CD14-positive monocyte (primary cell): ENCODE measurements at places on chromosomes 6 and 20. TPM values are rescaled to one million over a fixed set of nuclear protein-coding genes. Genes with fewer than 3 reads are reported as not detected.

ATP6V1G2 gene
- not detected for polyA plus RNA-seq

ZC2HC1B gene
- polyA plus RNA-seq: not detected

IL20RA gene
- not detected for polyA plus RNA-seq

NINL gene
- not detected for polyA plus RNA-seq

DNA sequence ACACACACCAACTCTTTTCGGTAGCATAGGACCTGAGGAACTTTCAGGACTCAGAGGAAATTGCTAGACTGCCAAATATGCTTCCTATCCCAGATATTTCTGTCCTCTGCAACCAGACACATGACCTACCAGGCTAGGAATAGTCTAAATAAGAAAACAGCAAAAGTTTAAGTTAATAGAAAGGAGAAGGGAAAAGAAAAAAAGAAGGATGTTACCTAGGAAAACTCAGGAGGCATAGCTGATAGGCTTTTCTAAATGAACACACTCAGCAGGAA is 74.6 kb downstream of the MAP3K5 start:
- H3K36me3 ChIP-seq: peaks cover 11% of the 10 kb centered on the region
- DNase-seq: no peak
- H3K27ac ChIP-seq: no peak overlapping the region
- H3K4me1 ChIP-seq: peaks cover 44% of the 10 kb centered on the region
- no peaks in the 10 kb centered on the region for H3K27me3 ChIP-seq

GRCh38 chr6:4920914-4921410 is 82.9 kb downstream of the RPP40 start:
- peaks cover 2% of the 10 kb centered on the region for H3K36me3 ChIP-seq
- no peaks in the 10 kb centered on the region for H3K27me3 ChIP-seq
- no peaks in the 10 kb centered on the region for H3K4me1 ChIP-seq
- H3K4me3 ChIP-seq: no peak overlapping the region
- no peak overlapping the region for H3K27ac ChIP-seq

GRCh38 chr20:16062661-16063581 is 510.3 kb downstream of the KIF16B start:
- no peak for DNase-seq
- no peak overlapping the region for H3K4me3 ChIP-seq
- no peak overlapping the region for H3K27ac ChIP-seq
- H3K4me1 ChIP-seq: no peaks in the 10 kb centered on the region

DNA sequence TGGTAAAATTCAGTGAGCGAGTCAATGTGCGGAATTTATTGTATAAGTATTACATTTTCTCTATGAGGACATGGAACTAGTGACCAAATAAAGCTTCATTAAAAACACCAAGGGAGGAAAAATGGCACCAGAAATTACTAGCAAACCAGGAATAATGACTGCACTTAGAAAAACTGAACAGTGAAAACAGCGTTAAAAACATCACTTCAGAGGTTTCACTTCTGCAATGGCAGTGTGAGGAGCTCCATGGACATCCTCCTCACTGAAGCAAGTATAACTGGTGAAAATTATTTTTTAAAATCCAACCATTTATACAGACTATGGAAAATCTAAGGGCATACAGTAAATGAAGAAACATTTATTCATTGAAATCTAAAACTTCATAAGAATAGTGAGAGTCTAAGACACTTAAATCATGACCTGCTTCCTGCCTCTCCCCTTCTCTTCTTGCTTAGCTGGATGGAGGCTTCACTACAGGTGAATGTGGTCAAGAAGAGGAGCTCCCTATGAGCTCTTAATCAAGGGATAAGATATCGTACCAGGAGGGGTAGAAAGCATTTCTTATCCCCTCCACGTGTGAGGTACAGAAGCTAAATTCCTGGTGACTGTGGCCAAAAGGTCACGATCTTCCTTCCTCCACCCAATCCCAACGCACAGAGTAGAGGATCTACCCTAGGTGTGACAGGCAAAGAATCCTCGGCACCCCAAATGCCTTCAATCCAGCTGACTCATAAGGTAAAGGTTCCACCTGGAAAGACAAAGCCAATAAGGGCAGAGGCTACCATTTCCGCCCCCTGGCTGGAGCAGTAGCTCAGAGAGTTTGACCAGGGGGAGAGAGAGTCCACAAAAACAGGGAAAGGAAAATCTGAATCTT is 12.3 kb upstream of the ASF1A start:
- no peaks in the 10 kb centered on the region for H3K27me3 ChIP-seq
- no peak overlapping the region for H3K4me3 ChIP-seq
- DNase-seq: no peak
- no peak overlapping the region for H3K27ac ChIP-seq

- DNase-seq: no peak
- no peak overlapping the region for H3K4me3 ChIP-seq
- no peaks in the 10 kb centered on the region for H3K36me3 ChIP-seq
- H3K27ac ChIP-seq: no peak overlapping the region
Measured at GRCh38 chr6:54719633-54720032, 126.9 kb upstream of the FAM83B start.

DNA sequence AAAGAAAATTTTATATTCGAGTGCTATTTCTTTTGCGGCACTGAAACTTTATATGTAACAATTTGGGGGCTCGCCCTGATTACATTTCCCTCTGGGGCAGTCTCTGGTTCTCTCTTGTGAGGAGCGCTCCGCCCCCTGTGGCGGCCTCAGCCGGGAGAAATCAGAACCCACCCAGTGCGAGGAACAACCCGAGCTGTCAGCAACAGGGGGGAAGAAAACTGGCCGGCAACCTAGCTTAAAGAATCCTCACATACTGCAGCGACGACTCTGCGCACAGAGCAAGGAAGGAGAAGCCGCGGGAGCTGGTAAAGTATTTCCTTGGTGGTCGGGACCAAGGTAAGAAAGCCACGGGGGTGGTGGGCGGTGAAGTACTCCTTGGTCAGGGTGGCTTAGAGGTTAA is 23.9 kb upstream of the SLC52A3 start:
- no peak for DNase-seq
- no peaks in the 10 kb centered on the region for H3K4me1 ChIP-seq
- H3K27me3 ChIP-seq: peaks cover 2% of the 10 kb centered on the region
- H3K27ac ChIP-seq: no peak overlapping the region
- H3K4me3 ChIP-seq: no peak overlapping the region

- no peaks in the 10 kb centered on the region for H3K27me3 ChIP-seq
- DNase-seq: peak; percentile 40
- H3K4me1 ChIP-seq: peaks cover 20% of the 10 kb centered on the region
- H3K4me3 ChIP-seq: peak overlapping the region; percentile 98
- peak overlapping the region; percentile 66 for H3K27ac ChIP-seq
Measured at GRCh38 chr6:21588481-21589351, 4.8 kb upstream of the SOX4 start.

- H3K27me3 ChIP-seq: no peaks in the 10 kb centered on the region
- H3K4me1 ChIP-seq: no peaks in the 10 kb centered on the region
- H3K36me3 ChIP-seq: no peaks in the 10 kb centered on the region
- no peak overlapping the region for H3K27ac ChIP-seq
- DNase-seq: no peak
Measured at GRCh38 chr6:101728956-101729355, 335.4 kb downstream of the GRIK2 start.

DNA sequence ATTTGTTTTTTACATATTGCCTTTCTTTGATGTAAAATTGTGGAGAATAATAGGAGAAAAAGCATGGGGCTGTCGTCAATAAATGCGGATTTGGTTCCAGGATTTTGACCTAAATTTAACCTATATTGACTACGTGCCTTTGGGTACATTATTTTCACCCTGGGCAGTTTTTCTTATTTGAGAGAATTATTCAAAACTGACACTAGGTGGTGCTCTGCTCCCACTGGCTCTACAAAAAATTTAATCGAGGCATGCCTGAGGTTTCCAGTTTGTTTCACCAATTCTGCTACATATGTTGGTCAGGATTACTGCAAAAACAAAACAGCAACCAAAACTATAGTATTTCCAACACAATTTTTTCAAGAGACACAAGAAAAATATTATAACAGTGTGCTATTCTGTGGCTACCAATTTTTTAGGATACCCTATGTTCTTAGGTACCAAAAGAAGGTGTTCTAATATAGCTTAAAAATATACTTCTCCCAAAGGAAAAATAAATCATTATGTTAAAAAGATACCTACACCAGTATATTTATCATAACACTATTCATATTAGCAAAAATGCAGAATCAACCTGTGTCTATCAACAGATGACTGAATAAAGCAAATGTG is 48.6 kb upstream of the FABP7 start:
- H3K4me1 ChIP-seq: no peaks in the 10 kb centered on the region
- peaks cover 6% of the 10 kb centered on the region for H3K27me3 ChIP-seq
- no peak overlapping the region for H3K4me3 ChIP-seq
- H3K36me3 ChIP-seq: no peaks in the 10 kb centered on the region

- no peaks in the 10 kb centered on the region for H3K36me3 ChIP-seq
- no peak overlapping the region for H3K4me3 ChIP-seq
- H3K4me1 ChIP-seq: peaks cover 40% of the 10 kb centered on the region
- peak; percentile 73 for DNase-seq
- no peak overlapping the region for H3K27ac ChIP-seq
Measured at GRCh38 chr6:52310932-52311331, 26.4 kb upstream of the MCM3 start.

DNA sequence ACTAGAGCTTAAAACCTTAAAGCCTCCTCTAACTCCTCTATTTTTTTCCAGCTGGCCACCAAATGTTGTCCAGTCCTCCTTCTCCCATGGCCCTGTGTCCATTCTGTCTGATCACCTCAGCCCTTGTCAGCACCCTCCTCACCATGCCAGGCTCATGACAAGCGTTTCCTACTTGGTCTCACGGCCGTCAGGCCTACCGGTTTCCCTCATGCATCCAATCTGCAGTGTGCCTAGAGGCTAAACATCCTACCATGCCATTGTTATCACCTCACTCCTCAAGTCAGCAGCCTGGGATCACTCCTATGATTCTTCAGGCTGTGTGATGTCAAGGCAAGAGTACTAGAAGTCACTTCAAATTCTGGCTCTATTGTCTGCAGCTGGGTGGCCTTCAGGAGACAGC is 9.6 kb upstream of the TJAP1 start:
- no peak overlapping the region for H3K4me3 ChIP-seq
- no peak overlapping the region for H3K27ac ChIP-seq
- H3K4me1 ChIP-seq: no peaks in the 10 kb centered on the region
- H3K27me3 ChIP-seq: no peaks in the 10 kb centered on the region

DNA sequence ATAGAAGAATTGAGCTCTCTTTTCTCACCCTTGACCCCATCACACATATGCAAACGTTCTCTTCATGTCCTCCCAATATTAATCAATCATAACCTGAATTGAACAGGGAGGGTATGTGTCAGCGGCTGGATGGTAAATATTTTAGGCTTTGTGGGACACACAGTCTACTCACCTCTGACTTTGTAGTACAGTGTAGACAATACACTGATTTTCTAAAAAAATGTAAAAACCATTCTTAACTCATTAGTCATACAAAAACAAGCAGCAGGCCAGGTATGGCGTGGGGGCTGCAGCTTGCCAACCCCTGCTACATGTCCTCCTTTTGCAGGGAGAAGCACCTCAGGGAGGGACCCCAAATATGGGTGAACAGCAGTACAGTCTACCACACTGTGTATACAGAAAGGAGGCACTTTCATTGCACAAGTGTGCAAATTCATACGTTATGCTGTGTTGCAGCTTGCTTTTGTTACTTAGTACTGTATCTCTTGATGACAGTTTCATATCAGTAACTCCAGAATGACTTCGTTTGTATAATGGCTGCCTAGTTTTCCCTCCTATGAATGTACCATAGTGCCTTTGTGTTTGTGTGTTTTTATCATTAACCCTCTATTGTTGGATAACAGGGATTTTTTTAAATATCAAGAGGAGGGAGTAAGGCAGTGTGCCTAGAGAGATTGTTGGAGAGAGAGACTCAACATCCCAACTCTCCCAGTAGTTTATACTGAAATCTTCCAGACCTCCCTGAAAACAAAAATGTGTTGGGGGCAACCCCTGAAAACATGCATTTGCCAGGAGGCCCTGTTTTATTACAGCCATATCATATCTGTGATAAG is 214.3 kb downstream of the ZMYND8 start:
- DNase-seq: no peak
- H3K27me3 ChIP-seq: no peaks in the 10 kb centered on the region
- no peak overlapping the region for H3K4me3 ChIP-seq
- peak overlapping the region; percentile 89 for H3K27ac ChIP-seq
- no peaks in the 10 kb centered on the region for H3K36me3 ChIP-seq

GRCh38 chr20:46578745-46579144 is 28.3 kb upstream of the OCSTAMP start:
- H3K27me3 ChIP-seq: no peaks in the 10 kb centered on the region
- H3K4me3 ChIP-seq: no peak overlapping the region
- DNase-seq: no peak
- H3K27ac ChIP-seq: no peak overlapping the region

GRCh38 chr20:50350510-50351249 is 159.5 kb upstream of the PTPN1 start:
- no peak overlapping the region for H3K4me3 ChIP-seq
- peaks cover 62% of the 10 kb centered on the region for H3K4me1 ChIP-seq
- H3K27ac ChIP-seq: no peak overlapping the region

GRCh38 chr20:36217226-36217625 is 19.1 kb upstream of the AAR2 start:
- H3K36me3 ChIP-seq: no peaks in the 10 kb centered on the region
- H3K4me3 ChIP-seq: no peak overlapping the region
- H3K27me3 ChIP-seq: no peaks in the 10 kb centered on the region

GRCh38 chr20:39268981-39269461 is 306.9 kb downstream of the DHX35 start:
- H3K27me3 ChIP-seq: no peaks in the 10 kb centered on the region
- no peak overlapping the region for H3K27ac ChIP-seq
- no peak overlapping the region for H3K4me3 ChIP-seq
- no peaks in the 10 kb centered on the region for H3K36me3 ChIP-seq

DNA sequence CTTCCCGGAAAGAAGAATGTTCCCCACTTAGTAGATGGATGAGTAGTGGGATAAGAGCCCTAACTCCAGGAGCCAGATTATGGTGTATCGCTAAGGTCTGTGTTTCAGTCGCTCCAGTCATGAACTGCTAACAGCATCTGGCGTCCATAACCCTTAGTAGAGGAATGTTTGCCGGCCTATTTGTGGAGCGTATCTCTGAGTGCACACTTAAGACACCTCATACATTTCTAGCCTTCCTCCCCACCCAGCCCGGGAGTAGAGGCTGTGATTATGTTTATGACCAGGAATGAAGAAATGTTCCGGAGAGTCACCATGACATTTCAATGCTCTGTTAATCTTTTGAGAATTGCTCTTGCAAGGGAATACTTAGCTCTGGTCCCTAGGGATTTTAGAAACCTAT is 251.1 kb upstream of the SOX4 start:
- H3K27ac ChIP-seq: no peak overlapping the region
- no peak for DNase-seq
- H3K36me3 ChIP-seq: no peaks in the 10 kb centered on the region
- no peak overlapping the region for H3K4me3 ChIP-seq

DNA sequence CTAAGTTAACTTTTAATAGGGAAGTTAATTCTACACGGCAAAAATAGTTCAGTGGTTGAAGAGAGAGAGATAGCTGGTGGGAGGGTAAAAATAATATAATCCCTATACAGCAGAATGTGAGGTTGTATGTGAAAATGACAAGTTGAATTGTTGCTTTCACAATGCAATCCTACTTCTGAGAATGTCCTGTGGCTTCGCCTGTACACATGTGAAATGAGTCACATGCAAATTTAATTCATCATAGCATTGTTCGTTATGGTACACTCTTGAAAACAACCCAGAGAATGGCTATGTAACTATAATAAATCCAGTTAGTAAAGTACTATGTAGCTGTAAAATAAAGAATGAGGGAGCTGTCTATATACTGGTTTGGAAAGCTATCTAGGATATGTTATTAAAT is 46.0 kb upstream of the HINT3 start:
- peaks cover 19% of the 10 kb centered on the region for H3K36me3 ChIP-seq
- H3K27ac ChIP-seq: no peak overlapping the region
- peaks cover 34% of the 10 kb centered on the region for H3K4me1 ChIP-seq
- H3K27me3 ChIP-seq: no peaks in the 10 kb centered on the region
